ENCODE measurements at places on chromosomes 3 and 15. TPM values are rescaled to one million over a fixed set of nuclear protein-coding genes. Genes with fewer than 3 reads are reported as not detected.

- DNase-seq = no peak
- H3K4me1 ChIP-seq = peaks cover 10% of the 10 kb centered on the region
- peaks cover 56% of the 10 kb centered on the region for H3K36me3 ChIP-seq
- no peak overlapping the region for H3K27ac ChIP-seq
Observed at GRCh38 chr3:14920536-14920935, 26.8 kb upstream of the NR2C2 start.

Gene GOLGA8R
- total RNA-seq = 5.1 TPM

Gene ABI3BP
- 108 TPM for total RNA-seq

Gene GOLGA8J
- total RNA-seq = 0.59 TPM

DNA sequence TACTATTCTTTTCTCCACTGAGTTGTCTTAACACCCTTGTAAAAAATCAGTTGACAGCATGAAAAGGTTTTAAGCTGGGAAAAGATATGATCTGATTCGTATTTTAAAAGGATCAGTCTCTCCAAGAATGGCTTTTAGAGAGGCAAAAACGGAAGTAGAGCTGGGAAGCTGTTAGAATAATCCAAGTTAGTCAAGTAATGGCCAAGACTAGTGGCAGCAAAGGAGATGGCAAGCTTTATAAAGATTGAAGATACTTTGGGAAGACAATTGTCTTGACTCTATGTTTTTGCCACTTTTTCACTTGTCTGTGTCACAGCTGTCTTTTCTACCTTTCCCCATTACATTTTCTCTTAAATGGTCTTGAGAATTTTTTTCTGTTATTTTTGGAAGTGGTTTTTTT lies 243.5 kb upstream of the MANF start:
- H3K4me3 ChIP-seq = no peak overlapping the region
- DNase-seq = no peak
- H3K36me3 ChIP-seq = no peaks in the 10 kb centered on the region

Gene GRM2
- 0.15 TPM for total RNA-seq
